ENCODE measurements at places on chromosomes 3 and 15.

DNA sequence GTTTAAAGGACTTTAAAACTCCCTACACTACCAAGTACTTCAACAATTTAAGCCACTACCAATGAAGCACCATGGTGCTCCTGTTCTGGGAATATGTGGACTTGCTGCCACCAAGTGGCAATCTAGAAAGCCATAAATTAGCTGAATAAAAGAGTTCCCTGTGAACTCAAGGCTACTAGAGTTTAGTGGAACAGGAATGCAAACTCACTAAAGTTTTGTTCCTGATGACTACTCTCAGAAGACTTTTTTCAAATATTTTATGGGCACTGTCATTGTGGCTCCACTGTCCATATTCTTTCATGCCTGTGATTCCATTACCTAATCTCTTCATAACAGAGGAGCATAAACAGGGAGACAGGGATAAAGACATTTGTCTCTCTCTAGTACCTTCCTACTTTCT, 63.9 kb downstream of the TMCC1 start:
- DNase-seq = peak; percentile 56
- H3K27ac ChIP-seq = no peak overlapping the region
- no peaks in the 10 kb centered on the region for H3K27me3 ChIP-seq

DNA sequence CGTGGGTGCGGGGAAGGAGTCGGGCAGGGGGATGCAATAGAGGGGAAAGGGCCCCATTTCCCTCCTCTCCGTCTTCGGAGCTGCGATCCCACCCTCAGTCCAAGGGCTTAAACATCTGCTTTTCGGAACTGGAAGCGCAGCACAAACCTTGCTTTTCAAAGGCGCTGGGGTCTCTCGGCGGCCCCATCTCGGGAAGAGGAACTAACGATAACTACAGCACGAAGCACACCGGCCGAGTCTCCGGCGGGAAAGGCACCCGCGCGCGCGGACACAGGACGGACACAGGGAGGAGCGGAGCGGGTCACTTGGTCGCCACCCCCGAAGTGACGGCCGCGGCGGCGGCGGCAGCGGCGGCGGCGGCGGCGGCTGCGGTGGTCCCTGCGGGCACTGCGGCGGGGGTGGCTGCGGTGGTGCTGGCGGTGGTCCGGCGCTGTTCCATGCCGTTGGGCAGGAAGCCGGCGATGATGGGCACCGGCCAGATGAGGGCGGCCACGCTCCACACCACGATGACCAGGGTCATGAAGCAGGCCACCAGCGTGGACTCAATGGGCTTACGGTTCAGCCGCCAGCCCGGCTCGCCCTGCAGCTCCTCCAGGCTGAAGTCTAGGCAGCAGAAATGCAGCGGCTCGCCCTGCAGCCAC, 1.1 kb downstream of the TMEM158 start:
- no peaks in the 10 kb centered on the region for H3K4me1 ChIP-seq
- peak; percentile 74 for DNase-seq
- no peaks in the 10 kb centered on the region for H3K36me3 ChIP-seq
- peak overlapping the region; percentile 57 for H3K4me3 ChIP-seq
- no peak overlapping the region for H3K27ac ChIP-seq

DNA sequence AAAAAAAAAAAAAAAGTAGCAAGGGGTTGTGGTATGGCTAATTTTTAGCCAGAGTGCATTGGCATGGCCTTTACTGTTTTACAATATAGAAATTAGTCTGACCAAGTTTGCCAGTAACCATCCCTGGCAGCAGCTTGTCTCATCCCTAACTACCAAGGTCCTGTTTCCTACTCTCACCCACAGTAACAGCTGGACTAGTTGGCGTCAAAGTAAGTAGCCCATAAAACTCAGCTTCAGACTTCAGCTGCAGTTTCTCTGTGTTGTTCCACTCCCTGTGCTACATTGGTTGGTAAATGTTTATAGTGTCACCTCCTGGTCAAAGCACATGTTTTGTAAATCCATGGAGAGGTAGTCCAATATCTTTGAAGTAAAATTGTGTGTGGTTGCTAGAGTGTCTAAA, 691.3 kb downstream of the ZPLD1 start:
- no peak overlapping the region for H3K27ac ChIP-seq
- no peak for DNase-seq
- no peaks in the 10 kb centered on the region for H3K27me3 ChIP-seq
- no peaks in the 10 kb centered on the region for H3K36me3 ChIP-seq
- H3K4me1 ChIP-seq = no peaks in the 10 kb centered on the region

GRCh38 chr3:132380920-132381319, 36.4 kb upstream of the DNAJC13 start:
- no peaks in the 10 kb centered on the region for H3K36me3 ChIP-seq
- H3K27me3 ChIP-seq = no peaks in the 10 kb centered on the region
- H3K27ac ChIP-seq = no peak overlapping the region
- no peak overlapping the region for H3K4me3 ChIP-seq
- no peak for DNase-seq

DNA sequence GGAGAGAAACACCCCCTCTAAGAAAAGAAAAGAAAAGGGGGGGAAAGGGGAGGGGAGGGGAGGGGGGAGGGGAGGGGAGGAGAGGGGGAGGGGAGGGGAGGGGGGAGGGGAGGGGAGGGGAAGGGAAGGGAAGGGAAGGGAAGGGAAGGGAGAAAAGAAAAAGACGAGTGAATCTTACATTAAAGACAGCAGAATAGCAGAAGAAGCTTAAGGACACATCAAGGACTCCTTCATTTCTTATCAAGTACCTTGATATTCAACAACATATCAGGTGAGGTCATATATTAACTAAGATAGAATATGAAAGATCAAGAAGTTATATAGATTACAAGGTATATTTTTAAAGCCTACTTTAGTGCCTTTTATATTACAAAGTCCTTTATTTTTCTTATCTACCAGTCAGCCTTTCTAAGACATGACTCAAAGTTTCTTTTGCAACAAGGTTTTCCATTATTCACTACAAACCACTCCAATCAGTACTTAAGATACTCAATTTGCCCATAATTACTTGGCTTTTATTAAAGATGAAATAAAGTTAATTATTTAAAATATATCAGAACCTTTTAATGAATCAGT, 17.7 kb upstream of the AADAC start:
- no peak for DNase-seq
- no peaks in the 10 kb centered on the region for H3K36me3 ChIP-seq
- no peaks in the 10 kb centered on the region for H3K4me1 ChIP-seq
- no peak overlapping the region for H3K4me3 ChIP-seq
- H3K27me3 ChIP-seq = no peaks in the 10 kb centered on the region

GRCh38 chr3:72144773-72145505, 360.0 kb upstream of the PROK2 start:
- H3K27ac ChIP-seq = no peak overlapping the region
- no peaks in the 10 kb centered on the region for H3K27me3 ChIP-seq
- H3K4me3 ChIP-seq = no peak overlapping the region
- no peaks in the 10 kb centered on the region for H3K4me1 ChIP-seq

DNA sequence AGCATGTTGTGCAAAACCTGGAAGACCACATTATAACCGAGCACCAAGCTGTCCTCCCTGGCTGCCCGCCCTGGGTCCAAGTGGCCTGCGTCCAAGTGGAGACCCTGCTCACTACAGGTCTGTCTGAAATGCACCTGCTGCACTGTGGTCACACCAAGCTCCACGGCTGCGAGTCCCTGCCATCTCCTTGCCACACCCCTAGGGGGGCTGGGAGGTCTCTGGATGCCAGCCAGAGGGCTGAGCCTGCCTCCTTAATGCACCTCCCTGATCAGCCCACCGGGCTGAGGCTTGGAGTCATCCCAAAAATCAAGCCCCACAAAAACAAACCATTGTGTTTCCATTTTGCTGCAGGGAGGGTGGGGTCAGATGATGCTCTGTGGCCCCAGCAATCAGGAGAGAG, 187.1 kb downstream of the MEGF11 start:
- no peaks in the 10 kb centered on the region for H3K27me3 ChIP-seq
- H3K4me3 ChIP-seq = no peak overlapping the region
- no peaks in the 10 kb centered on the region for H3K4me1 ChIP-seq
- H3K27ac ChIP-seq = no peak overlapping the region
- H3K36me3 ChIP-seq = no peaks in the 10 kb centered on the region
- DNase-seq = no peak

DNA sequence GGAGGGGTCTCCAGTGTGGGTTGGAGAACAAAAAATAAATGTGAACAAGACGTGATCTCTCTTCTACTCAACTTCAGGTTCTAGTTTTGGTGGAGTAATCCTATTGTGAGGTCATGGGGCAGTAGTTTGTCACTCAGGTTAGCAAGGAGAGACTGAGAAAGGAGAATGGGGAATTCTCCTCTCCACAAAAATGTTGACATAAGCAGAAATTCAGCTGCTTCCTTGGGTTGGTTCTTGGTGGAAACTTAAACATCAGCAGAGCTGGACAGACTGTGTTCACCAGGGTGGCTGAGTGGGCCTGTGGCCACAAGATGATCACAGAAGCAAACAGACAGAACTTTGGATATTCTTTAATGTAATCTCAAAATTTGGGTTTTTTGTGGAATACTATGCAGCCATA, 78.7 kb downstream of the EPHB1 start:
- no peak overlapping the region for H3K27ac ChIP-seq
- DNase-seq = no peak
- no peaks in the 10 kb centered on the region for H3K27me3 ChIP-seq
- no peaks in the 10 kb centered on the region for H3K4me1 ChIP-seq
- H3K36me3 ChIP-seq = no peaks in the 10 kb centered on the region

DNA sequence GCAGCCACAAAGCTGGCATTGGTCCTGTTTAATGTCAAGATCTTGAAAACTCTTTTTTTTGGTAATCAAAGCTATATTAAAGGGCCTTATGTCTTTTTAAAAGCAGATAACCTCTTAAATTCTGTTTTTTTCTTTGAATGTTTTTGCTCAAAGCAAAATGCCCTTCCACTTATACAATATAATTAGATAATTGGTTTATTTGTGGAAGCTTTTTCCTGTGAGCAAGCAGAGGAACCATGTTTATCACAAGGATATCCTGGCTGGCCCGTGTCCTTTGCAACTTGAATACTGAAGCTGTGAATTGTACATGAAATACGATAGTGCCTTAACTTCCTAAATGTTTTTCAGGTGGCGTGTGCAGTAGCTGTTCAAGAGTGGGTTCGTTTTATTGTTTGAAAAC, 2.6 kb downstream of the ST3GAL6 start:
- peaks cover 6% of the 10 kb centered on the region for H3K36me3 ChIP-seq
- H3K27ac ChIP-seq = peak overlapping the region; percentile 66
- DNase-seq = no peak
- H3K4me1 ChIP-seq = peaks cover 82% of the 10 kb centered on the region
- no peak overlapping the region for H3K4me3 ChIP-seq

DNA sequence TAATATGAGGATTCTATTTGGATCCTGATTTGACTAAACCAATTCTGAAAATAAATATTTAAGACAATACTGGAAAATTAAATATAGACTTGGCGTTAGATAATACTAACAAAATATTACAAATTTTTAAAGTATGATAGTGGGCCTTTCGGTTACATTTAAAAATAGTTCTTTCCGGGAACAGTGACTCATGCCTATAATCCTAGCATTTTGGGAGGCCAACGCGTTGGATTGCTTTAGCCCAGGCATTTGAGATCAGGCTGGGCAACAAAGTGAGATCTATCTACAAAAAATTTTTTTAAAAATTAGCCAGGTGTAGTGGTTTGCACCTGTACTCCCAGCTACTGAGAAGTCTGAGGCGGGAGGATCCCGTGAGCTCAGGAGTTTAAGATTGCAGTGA, 30.3 kb upstream of the GADL1 start:
- H3K4me1 ChIP-seq = no peaks in the 10 kb centered on the region
- H3K36me3 ChIP-seq = no peaks in the 10 kb centered on the region
- H3K27ac ChIP-seq = no peak overlapping the region
- no peak for DNase-seq

DNA sequence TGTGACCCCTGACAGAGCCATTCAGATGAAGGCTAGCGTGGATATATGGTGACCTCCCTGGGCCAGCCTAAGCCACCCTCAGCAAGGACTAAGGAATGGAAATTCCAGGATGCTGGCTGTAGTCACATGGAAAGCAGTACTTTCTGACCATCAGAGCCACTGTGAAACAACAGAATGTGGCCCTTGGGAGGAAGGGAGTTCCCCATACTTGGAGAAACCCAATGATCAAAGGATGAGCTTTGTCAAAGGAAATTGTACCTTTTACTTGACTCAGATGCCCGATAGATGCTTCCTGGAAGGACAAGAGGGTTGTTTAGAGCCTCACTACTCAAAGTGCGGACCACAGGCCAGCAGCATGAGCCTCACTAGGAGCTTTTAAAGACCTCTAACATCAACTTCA, 484.5 kb upstream of the PROK2 start:
- H3K36me3 ChIP-seq = no peaks in the 10 kb centered on the region
- peak overlapping the region; percentile 69 for H3K27ac ChIP-seq
- no peak overlapping the region for H3K4me3 ChIP-seq
- no peaks in the 10 kb centered on the region for H3K27me3 ChIP-seq

- H3K27me3 ChIP-seq = no peaks in the 10 kb centered on the region
- H3K4me1 ChIP-seq = no peaks in the 10 kb centered on the region
- DNase-seq = no peak
- no peaks in the 10 kb centered on the region for H3K36me3 ChIP-seq
These were observed 72.2 kb downstream of the MECOM start for GRCh38 chr3:169591159-169591951.

GRCh38 chr15:85137489-85138168, 156.0 kb downstream of the PDE8A start:
- DNase-seq = no peak
- no peak overlapping the region for H3K27ac ChIP-seq
- H3K4me3 ChIP-seq = no peak overlapping the region
- no peaks in the 10 kb centered on the region for H3K36me3 ChIP-seq

DNA sequence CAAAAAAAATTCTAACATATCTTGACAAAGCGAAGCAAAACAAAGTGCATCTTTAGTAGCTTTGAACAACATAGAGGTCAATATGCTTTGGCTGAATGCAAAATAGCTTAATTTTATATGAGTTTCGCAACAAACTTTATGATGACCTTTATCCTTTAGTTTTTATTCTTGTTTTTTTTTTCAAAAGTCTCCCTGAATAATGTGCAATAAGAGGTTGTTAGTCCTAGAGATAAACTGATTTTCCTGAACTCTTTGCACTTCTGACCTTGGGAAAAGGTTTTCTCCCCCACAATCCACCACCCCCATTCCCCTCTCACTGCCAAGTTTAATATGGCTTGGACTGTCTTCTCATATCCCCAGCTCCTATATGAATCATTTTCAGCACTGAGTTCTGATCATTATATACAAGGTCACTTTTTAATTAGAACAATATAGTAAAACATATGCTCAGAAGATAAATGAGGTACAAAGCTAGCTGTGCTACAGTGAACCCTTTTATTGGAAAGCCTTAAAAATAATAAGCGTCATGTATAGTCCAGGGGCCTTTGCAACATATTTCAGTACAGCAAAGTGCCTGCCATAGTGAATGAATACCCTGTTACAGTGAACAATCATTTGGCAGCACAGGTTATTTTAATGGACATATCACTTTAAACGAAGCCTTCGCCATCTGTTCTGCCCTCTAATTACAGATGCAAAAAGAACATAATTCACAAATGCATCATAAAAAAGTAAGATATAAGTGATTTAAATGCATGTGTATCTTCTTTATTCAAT, 496.3 kb upstream of the NR2F2 start:
- no peak for DNase-seq
- no peaks in the 10 kb centered on the region for H3K36me3 ChIP-seq
- peaks cover 4% of the 10 kb centered on the region for H3K4me1 ChIP-seq
- H3K27me3 ChIP-seq = no peaks in the 10 kb centered on the region
- H3K4me3 ChIP-seq = no peak overlapping the region
